ENCODE measurements at places on chromosomes 16 and 17.

GRCh38 chr16:4610011-4611005, 4.4 kb downstream of the UBALD1 start:
- no peak for DNase-seq

DNA sequence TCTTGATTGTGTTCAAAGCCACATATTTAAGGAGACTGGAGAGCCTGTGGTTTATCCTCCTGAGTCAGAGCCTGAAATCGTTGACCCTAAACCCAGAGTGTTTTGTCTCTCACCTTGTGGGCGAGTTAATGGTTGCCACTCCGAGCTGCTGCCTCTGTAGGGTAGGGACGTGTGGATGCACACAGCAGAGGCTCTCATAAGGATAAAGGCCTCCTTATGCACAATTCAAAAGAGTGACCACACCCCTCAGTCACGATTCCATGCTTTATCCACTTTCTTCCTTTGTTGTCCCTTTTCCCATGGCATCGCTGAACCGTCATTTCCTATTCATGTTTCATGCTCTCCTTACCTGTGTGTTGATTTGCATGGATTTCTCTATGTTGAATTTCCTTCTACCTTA, 805.0 kb upstream of the RBFOX1 start:
- DNase-seq, result no peak

- no peak for DNase-seq
These were observed 295.5 kb upstream of the EEF2KMT start for GRCh38 chr16:5393070-5393469.

DNA sequence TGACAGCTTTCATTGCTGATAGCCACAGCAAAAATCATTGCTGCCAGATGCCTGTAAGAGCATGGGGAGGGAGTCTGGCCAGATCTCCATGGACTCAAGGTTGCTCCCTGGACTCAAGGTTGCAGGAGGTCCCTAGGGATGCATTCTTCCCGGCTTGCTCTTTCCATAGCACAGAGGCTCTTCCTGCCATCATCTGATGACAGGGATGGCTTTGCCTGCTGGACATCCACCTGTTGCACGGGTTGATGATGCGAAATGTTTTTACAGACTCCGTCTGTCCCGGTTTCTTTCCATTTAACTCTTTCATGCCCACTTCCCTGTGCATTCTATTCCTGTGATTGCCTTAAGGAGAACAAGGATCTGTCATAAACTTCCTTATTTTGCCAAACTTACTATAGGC, 115.6 kb upstream of the HSBP1 start:
- no peak for DNase-seq

- no peak for DNase-seq
These were observed 16.2 kb downstream of the GLIS2 start for GRCh38 chr16:4332083-4332482.

DNA sequence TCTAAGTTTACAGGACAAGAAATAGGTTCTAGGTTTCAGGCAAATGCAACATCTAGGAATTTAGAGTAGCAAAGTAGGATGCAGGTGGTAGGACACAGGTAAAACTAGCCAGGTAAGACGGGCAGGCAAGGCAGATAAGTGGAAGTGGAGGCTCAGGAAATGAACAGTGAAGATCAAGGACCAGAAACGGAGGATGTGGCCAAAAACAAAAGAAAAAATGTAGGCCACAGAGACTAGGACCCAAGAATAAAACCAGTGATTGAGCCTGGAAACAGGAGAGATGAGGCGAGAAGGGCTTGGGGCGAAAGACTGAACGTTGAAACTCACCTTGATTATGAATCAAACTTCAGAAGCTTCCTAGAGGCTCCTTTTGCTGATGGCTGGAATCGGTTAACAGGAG, 24.0 kb downstream of the CPSF4L start:
- DNase-seq, result no peak

GRCh38 chr17:61822326-61823285, 40.7 kb downstream of the BRIP1 start:
- no peak for DNase-seq

DNA sequence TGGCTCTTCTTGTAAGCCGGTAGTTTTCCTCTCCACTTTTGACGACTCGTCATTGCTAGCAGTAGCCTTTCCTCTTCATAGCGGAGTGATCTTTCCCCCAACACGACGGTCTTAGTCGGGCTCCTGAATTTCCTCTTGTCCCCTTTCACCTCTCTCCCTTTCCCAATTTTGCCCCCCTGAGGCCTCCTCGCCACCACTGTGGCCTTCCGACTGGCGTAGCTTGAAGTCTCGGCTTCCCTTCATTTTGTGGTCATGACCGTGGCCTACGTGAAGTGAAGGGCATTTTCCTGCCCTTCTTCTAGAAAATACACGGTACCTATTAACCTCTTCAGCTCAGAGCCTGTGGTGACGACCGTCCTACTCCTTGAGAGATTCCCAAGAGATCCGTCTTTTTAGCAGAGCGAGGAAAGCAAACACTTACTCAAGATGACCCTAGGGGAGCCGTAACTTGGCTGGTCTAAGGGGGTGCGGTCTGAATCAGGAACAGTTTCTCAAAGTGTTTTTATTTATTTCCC, 787 bp downstream of the PRKAR1A start:
- peak; percentile 17 for DNase-seq

DNA sequence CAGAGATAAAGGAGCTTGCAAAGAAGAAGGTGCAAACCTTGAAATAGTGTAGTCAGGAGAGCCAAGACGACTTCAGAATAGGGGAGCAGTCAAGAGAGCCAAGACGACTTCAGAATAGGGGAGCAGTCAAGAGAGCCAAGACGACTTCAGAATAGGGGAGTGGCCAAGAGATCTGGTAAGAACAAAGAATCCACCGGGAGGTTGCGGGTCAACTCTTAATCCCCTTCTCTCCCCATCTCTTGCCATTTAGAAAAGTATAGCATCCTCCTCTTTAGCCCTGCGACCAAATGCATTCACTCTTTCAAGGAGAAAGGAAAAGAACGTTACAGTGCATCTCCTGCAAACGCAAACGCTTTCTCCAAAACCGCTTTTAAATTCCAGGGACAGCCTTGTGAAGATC, 713 bp downstream of the KNOP1 start:
- DNase-seq, result no peak

- no peak for DNase-seq
These were observed 557.9 kb upstream of the CDH11 start for GRCh38 chr16:65679785-65680184.

- DNase-seq, result no peak
These were observed 56.0 kb downstream of the CYB561 start for GRCh38 chr17:63390090-63390489.

- DNase-seq, result no peak
These were observed 10.3 kb upstream of the ABCC12 start for GRCh38 chr16:48165961-48166578.

DNA sequence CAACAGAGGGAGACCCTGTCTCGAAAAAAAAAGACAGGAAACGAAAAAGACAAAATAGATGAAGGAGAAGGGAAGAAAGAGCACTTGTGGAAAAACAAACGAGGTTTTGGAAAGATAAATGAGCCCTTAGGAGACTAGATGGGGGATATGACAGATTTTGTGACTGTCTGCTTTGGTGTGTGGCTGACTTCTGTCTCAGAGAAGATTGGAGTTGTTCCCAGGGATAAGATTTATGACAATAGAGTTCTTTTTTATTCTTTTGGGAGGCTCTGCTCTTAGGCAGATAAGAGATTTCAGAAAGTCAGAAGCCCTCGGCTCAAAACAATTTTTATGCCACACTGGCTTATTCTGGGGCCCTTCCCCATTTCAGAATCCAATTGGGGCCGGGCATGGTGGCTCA, 73.9 kb upstream of the ATF7IP2 start:
- DNase-seq, result no peak

- DNase-seq, result no peak
These were observed 436 bp downstream of the SHPK start for GRCh38 chr17:3635474-3636153.

- DNase-seq, result no peak
These were observed 1.5 kb upstream of the CHD3 start for GRCh38 chr17:7887038-7887481.

GRCh38 chr17:39867084-39867879, 720 bp upstream of the ZPBP2 start:
- DNase-seq, result no peak

GRCh38 chr16:84616515-84616914, 1.4 kb downstream of the COTL1 start:
- no peak for DNase-seq

DNA sequence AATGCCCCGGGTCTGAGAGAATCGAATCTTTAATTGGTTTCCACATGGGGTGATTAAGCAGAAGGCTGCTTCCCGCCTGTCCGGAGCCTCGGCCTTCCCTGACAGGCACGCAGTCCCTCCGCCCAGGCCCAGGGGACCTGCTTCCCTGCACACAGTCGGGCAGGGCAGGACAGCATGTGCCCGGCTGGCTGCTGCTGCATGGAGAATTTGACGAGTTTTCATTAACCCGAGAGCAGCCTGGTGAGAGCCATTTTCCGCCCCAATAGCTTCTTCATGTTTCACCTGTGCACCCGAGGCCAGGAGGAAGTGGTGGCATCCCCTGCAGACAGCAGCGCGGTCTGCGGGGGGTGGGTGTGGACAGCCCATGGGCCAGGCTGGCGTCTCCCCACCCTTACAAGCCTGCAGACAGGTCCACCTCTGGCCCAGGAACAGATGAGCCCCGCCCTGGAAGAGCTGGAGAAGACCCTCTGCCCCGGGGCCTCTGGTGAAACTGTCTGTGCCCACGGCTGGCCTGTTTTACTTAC, 67.0 kb downstream of the KLHDC4 start:
- no peak for DNase-seq

DNA sequence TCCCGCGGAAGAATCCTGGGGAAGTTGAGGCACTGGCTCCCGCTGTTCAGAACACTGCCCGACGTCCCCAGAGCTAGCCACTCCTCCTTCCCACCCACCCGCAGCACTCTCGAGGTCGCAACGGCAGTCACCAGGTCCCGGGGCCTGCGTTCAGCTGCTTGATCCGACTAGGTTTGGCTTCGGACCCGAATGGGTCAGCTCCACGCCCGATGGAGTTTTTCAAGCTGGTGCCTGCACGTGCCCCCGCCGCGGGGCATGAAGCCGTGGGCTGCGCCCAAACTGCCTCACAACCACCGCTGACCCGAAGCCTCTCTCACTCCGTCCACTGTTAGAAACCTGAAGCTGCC, 12.4 kb upstream of the ODF4 start:
- no peak for DNase-seq

GRCh38 chr16:57611181-57611580, 17.2 kb upstream of the ADGRG1 start:
- no peak for DNase-seq

- DNase-seq, result no peak
These were observed 64.2 kb upstream of the KIFC3 start for GRCh38 chr16:57866529-57866918.

- no peak for DNase-seq
These were observed 874 bp downstream of the WWP2 start for GRCh38 chr16:69762814-69763598.

GRCh38 chr17:49748791-49749190, 15.1 kb downstream of the FAM117A start:
- no peak for DNase-seq

Measured in HS-27A (cell line).